Left kidney (tissue), 8 donors: ENCODE measurements at places on chromosomes 13 and 19.
A peak's percentile ranks its signal among the peaks of the same experiment; 100 is the strongest.

DNA sequence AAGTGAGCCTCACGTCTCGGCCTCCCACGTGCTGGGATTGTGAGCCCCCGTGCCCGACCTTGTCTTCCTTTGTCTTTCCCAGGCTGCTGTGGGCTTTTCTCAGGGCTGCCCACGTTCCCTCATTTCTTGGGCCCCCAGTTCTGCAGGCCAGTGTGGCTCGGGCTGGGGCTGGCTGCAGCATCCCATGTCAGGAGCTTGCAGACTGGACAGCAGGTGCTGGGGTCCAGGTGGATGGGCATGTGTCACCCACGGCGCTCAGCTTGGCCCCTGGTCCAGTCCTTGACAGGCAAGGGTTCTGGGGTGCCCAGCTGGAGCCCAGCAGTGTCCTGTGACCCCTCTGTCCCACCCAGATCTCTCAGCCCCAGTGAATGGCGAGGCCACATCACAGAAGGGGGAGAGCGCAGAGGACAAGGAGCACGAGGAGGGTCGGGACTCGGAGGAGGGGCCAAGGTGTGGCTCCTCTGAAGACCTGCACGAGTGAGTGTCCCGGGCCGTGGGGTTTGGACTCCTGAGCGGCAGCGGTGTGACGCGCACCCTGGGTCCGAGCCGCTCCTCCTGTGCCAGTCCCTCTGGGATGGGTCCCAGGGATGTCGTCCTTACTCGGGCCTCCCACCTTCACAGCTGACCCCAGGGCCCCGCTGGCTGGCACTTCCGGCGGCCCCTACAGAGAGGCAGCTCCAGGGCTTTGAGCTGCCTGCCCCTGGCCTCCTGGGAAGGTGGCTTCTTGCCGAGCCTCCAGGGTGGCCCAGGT is 17.3 kb downstream of the PLIN4 start:
- DNase-seq = no peak

DNA sequence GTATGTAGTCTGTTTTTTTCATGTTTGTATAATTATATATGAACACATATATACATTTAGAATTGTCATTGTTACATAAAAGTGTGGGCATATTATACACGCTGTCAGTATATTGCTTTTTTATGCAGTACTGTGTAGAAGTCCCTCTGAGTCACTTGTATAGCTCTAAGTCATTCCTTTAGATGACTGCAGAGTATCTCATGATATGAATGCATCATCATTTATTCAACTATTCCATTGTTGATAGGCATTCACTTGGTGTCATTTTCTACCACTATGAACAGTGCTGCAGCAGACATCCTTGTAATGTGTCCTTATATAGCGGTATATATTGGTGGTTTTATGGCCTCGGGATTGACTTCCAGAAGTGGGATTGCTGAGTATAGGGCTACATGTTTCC is 15.3 kb downstream of the RFXAP start:
- no peak for DNase-seq

- no peak for DNase-seq
Observed at GRCh38 chr19:13993590-13994300, 12.4 kb downstream of the RFX1 start.

- no peak for DNase-seq
Observed at GRCh38 chr19:43441716-43442115, 23.7 kb downstream of the LYPD3 start.

DNA sequence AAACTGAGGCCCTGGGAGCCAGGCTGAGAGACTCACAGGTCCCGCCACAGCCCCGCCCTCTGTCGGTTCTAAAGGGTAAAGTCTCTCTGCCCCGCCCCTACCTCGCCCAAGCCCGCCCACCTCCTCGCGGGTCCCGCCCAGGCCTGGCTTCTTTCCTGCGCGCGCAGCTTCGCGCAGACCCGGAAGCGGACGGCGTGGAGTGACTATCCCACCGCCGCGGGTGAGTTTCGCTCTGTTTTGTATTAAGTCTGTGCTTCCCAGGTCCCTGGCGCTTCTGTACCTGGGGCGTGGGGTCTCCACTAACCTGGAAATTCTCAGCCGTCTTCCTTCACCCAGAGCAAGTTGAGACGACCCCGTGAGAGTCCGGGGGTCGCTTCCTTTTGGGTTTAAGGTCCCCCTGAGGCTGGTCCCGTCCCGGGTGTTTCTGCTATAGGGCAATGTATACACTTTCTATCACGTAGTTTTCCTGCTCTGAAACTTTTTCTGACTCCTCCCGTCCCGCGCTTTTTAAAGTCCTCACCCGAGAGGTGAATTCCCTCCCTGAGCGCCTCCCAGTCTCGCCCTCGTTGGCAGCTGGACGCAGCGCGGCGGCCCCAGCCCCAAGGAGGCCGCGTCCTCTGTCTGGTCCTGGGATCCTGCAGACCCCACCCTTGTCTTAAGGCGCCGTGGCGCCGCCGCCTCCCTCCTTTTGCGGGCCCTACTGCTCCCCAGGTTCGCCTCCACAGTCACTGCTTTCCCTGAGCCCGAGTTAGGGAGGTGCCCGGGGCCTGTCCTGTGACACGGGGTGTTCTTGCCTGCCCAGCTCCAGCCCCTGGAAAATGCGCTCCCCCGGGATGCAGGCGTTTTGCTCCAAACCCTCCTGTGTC is at the start of gene ZNF765:
TSS of gene ZNF765 (plus strand) at position 176 of the 866 bp plus-strand sequence. CDS start 2,867 bp downstream, outside the sequence.
- peak; percentile 90 for DNase-seq

GRCh38 chr13:38630780-38631179 is 56.1 kb upstream of the FREM2 start:
- DNase-seq = no peak

GRCh38 chr13:25207291-25207810 is 35.3 kb upstream of the AMER2 start:
- no peak for DNase-seq

- no peak for DNase-seq
Observed at GRCh38 chr19:39304701-39305571, 8.7 kb downstream of the IFNL1 start.

DNA sequence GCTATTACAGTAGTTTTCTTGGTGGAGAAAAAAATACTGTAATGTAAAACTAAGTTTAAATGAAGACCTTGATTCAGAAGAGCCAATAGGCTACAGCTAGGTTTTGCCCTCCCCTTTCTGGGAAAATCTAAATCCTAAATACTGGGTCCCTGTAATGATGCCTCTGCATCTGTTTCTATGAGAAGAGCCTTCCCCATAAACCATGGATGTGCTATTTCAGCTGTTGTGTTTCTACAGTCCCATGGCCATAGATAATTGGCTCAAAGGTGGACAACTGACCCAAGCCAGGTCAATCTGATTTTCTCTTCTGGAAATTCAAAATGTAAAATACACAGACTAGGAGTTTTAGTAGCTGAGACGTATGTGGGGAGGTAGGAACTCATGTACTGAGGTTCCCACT is 101.9 kb downstream of the NDFIP2 start:
- DNase-seq = no peak

GRCh38 chr13:33953203-33953602 is 135.3 kb downstream of the RFC3 start:
- DNase-seq = no peak

- no peak for DNase-seq
Observed at GRCh38 chr19:14072535-14073260, at the start of gene MISP3. Gene MISP3 (plus strand): TSS chr19:14072786. CDS start chr19:14073310, 524 bp downstream.

GRCh38 chr19:3667766-3668165 is 32.5 kb downstream of the PIP5K1C start:
- no peak for DNase-seq

DNA sequence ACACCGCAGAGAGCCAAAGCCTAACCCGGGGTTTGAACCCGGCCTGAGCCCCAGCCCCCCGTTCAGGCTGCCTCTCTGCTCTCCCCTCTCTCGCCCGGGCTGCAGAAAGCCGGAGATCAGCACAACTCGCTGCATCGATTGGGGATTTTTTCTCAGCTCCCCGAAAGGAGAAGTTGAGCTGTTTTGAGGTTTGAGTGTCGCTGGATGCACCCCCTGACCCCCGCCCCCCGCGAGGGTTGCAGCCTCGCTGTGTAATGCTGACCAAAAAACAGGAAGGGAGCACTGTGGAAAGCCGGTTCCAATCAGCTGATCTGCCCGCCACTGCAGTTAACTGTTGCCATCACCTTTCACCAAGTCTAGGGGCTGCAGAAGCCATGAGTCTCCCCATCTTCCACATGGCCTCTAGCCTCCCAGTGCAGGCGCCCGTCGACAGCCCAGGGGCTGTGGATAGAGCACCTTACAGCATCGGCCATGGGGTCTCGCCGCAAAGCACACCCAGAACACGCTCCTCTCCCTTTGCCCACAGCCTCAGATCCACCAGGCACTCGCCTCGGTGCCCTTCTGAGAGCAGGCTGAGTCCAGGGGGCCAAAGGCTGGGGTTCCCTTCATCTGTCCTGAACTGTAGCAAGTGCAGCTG is 34.5 kb downstream of the MYO9B start:
- no peak for DNase-seq

GRCh38 chr13:87128036-87128435 is 543.1 kb upstream of the SLITRK5 start:
- DNase-seq = no peak

DNA sequence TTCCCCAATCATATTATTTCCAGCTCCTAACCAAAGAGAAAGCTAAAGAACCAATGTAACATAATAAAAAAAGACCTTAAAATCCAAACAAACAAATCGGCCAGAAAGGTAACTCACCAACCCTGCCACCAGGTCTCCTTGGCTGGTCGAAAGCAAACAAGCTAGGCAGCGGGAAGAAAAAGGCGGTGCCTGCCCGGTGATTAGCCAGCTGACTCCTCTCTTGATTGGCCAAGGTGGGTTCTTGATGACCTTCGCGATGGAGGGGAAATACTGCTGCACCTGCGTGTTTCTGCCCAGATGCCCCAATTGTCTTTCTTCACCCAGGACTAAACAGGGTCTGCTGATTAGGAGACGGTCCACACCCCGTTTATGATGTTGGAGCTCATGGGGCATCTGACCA is at the start of gene NLRP11:
TSS of gene NLRP11 (minus strand) at position 154 of the 400 bp plus-strand sequence. CDS start 13,825 bp downstream, outside the sequence.
- DNase-seq = no peak

DNA sequence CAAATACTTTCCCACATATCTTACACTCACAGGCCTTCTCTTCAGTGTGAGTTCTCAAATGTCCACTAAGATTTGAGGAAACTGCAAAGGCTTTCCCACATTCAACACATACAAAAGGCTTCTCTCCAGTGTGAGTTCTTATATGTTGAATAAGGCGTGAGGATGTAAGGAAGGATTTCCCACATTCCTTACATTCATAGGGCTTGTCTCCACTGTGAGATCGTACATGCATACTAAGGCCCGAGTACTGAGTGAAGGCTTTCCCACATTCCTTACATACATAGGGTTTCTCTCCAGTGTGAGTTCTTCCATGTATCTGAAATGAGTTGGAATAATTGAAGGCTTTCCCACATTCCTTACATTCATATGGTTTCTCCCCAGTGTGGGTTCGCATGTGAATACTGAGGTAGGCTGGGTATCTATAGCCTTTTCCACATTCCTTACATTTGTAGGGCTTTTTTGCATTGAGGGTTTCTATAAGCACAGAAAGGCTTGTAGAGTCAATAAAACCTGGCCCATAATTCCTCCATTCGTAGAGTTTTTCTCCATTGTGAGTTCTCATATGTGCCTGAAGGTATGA is 9.6 kb downstream of the ZNF426 start:
- DNase-seq = no peak

DNA sequence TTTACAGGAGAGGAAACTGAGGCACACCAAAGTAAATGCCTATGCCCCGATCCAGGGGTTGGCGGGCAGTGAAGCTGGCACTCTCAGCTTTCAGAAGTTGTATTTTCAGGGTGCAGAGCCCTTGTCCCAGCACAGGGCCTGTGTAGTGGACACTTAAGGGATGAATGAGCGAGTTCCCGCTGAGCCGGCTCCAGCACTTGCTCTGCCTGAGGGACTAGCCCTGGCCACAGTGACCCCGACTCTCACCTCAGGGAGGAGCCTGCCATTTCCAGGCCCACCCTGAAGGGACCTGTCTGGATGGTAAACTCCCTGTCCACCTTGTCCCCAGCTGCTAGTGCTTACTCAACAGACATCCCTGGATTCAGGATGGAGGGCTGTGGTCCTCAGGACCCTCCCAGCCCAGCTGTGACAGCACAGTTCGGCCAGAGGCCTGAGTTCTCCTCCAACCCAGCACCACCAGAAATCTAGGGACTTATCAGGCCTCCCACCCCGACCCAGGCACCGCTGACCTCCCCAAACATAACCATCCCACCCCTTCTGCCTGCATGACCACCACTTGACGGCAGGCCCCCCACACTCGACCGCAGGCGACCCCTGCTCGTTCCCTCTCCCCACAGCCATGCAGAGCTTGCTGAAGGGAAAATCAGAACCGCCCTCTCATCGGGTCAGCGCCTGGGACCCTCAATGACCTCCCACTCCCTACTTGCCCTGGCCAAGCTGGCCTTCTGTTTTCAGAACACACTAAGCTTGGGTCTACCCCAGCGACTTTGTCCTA is 8.4 kb downstream of the PPP6R1 start:
- DNase-seq = no peak

DNA sequence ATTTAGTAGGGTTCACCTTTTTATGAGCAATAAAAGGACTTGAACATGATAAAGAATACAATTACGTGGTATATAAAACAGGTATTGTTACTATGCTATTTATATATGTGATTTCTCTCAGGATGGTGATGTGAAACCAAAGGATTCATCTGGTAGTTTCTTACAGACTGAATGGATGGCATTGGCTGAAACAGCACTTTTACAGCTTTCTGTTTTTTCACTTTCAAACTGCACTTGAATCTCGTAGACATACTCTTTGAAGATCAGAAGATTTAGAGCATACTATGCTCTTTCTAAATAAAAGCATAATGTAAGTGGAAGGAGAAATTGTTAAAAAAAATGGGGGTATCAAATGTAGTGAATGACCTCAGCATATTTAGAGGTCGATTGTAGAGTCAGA is 354.8 kb downstream of the HS6ST3 start:
- DNase-seq = no peak

GRCh38 chr19:49357186-49357585 is 5.0 kb downstream of the TEAD2 start:
- no peak for DNase-seq

GRCh38 chr19:38394488-38394887 is 6.0 kb downstream of the SPRED3 start:
- no peak for DNase-seq

- no peak for DNase-seq
Observed at GRCh38 chr13:107873926-107874325, 341.4 kb downstream of the LIG4 start.

DNA sequence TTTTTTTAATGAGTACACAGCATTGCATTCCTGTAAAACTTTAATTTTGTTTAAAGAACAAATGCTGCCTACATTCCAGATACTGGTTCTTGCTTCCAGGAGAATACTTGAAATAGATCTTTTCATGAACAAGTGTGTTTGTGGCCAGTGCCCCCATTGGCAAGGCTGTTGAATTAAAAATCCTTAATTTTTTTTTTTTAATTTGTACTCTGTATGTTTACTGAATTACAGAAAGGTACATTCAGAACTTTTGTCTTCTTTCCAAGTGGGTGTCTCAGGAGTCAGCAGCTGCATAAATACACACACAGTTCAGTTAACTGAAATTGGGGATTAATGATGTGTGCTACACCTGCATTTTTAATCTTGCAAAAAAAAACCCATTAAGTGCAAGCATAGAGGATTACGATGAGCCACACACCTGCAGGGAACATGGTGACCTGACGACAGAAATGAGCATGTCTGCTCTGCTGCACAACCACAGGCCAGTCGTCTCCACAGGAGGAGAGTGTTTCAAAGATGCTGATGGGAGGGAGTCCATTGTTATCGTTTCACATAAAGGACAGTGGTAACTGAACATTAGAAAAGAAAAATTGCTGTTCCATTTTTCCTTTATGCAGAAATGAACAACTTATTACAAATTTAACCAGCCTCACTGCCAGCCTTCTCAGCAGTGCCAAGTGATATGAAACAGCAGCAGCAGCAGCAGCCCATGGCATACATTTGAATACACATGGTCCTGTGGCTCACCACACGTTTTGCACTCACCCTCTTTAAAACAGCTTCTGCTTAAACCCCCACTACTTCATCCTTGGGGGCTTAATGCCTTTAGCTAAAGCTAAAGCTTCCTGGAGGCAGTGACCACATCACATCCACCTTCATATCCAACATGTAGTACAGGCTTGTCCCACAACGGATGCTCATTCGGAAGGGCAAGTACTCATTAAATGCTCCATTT is 72.3 kb upstream of the RFC3 start:
- DNase-seq = no peak
